Gastrocnemius medialis (tissue), 4 donors: ENCODE measurements at places on chromosomes 3 and 15. TPM values are rescaled to one million over a fixed set of nuclear protein-coding genes. Genes with fewer than 3 reads are reported as not detected.

GRCh38 chr3:161423911-161424522 is 52.7 kb upstream of the SPTSSB start:
- DNase-seq: no peak

- DNase-seq: no peak
These were observed 62.0 kb downstream of the MINDY4B start for GRCh38 chr3:150843241-150843640.

The ADAMTS7 gene
- total RNA-seq: 0.85 TPM

The PPP2R3A gene
- total RNA-seq: 30.3 TPM

DNA sequence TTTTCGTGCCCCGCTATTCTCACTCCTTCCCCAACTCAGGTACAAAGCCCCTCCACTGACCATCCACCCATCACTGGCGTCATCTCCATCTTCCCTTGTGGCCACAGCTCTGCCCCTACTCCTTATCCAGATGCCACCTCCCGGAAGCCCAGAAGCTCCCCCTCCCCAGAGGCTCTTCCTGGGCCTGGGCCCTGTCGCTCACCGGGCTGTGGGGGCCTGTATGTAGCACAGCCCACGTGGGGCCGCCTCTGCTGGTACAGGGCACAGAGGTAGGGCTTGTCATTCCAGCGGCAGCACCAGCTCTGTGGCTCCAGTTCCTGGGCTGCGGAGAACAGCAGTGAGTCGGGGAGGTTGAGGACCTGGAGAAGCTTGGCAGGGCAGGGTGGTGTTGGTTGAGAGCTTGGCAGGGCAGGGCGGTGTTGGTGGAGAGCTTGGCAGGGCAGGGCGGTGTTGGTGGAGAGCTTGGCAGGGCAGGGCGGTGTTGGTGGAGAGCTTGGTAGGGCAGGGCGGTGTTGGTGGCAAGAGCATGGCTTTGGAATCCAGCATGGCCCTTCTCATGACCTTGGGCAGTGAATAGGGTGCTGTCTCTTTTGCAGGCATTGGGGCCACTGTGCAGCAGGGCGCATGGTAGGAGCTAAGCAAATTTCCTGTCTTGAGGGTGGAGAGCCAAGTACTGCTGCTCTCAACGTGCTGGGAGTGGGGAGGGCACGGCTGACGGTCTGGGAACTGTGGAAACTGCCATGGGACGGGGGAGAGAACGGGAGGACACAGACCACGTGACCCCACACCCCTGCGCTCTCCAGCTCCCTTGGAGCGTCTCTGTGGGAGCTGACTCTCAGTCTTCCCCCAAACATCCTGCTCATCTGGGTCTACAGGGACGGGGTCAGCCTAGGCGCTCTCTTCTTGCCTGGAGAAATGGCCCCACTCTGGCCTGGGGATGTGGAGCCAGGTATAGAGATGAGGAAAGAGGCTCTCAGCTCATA is 43.4 kb downstream of the MUC20 start:
- no peak for DNase-seq

The C3orf80 gene
- not detected for total RNA-seq

- no peak for DNase-seq
These were observed 1235.5 kb downstream of the ROBO2 start for GRCh38 chr3:78275420-78275852.

DNA sequence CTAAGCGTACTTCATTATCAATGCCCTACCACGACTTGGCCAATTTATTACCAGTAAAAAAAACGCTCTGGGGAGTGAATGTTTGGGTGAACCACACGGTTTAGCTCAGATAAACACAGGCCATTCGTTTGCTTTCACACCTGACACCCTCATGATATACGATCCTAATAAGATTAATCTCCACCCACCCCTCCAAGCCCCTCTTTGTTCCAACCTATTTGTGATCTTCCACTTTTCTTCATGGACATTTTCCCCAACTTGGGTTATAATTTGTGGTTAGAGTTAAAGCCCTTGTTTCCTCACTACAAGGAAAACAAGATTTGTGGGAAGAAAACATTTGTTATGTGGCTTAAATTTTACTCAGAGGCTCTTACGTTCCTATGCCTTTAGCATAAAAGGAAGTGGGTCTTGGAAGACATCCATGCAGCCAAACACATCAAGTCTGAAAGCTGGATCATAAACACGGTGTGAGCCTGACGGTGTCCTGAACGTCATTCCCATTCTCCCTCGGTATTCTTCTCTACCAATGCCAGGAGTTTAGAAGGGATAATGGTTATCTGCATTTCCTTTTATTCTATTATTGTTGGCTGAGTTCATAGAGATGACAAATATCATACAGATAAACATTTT is 518.9 kb downstream of the NR2F2 start:
- no peak for DNase-seq

DNA sequence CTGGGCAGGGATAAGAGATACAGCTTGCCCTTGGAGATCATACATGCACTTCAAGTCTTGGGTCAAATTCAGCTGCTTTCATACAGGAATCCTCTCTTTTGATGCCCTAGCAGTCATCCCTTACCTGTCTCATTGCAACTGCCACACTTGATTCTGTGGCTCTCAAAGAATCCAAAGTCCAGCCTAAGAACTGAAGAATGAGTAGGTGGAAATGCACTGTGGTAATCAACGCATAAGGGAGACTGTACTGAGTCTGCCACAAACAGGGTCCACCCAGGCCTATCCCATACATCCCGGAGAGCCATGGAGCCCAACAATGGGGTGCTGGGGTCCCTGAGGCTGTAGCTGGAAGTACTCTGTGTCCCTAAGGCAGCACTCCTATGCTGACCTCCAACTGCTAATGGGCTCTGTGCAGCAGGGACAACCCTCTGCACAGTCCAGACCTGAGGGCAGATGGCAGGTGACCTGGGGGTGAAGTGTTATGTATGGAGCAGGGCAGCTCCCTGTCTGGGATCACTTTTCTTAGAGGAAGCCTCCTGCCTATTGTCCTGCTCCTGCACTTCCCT is 1.7 kb upstream of the VPS18 start:
- DNase-seq: no peak

- no peak for DNase-seq
These were observed 1132.5 kb downstream of the TUSC7 start for GRCh38 chr3:117842086-117842485.

The CCDC33 gene
- not detected for total RNA-seq

- DNase-seq: peak; percentile 57
These were observed at the start of gene PARP14 for GRCh38 chr3:122680475-122681283. Gene PARP14, plus strand, starts transcription at chr3:122680839. Its CDS starts 45 bp downstream, at chr3:122680884.

DNA sequence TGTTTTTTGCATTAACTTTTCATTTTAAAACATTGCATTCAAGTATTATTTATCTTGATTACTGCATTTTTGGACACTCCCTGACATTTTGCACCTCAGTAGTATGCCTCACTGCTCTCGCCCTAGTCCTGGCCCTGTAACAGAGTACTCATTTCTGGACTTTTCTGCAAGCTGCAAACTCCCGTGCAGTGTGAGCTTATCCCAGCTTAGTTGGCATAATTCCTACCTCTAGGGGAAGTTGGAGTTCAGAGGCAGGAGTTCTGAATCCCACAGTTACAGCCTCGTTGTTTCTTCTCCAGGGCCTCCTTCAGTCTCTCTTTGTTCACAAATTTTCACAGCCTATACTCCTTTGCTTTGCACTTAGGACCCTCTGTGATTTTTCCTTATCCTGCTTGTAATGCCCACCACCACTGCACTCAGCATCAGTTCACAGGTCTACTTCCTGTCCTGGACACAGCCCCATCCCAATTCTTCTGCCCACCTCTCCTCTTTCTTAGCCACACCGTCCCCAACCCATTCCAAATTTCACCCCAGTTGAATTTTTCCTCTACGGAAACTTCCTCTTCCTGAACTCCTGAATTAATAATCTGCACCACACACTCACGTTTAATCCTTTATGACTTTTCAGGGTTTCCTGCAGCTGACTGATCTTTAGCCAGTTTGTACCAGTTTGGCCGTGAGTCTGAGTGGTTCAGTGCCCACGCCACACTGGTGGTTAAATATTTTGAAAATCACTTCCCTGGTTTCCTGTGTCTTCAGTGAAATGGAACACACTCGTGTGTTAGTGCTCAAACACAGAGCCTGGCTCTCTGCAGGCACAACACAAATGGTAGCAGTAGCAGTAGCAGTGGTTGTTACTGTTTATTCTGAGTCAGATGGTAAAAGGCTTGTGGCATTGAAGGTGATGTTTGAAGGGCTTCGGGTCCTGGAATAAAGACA is 6.3 kb upstream of the CTSH start:
- no peak for DNase-seq

DNA sequence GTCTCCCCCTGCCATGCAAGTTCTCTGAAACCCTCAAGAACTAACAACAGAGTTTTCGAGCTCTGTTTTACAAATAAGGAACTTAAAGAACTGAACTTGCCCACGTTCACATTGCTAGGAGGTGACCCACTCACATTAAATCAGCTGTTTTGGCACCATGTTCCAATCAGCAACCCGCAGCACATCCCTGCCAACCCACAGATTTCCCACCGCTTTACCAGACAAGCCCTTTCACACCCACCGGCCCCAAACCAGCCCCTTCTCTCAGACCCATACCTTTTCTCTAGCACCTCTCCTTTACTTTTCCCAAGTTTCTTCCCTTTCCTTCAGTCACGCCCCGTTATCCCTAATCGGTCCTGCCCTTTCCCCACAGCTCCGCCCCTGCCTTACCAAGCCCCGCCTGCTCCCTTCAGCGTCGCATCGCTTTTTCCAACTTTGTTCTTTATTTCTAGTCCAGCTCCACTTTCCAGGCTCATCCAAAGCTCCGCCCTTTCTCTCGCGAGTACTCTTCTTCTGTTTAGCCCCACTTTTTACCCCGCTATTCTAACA is 804 bp upstream of the BRPF1 start:
- no peak for DNase-seq

DNA sequence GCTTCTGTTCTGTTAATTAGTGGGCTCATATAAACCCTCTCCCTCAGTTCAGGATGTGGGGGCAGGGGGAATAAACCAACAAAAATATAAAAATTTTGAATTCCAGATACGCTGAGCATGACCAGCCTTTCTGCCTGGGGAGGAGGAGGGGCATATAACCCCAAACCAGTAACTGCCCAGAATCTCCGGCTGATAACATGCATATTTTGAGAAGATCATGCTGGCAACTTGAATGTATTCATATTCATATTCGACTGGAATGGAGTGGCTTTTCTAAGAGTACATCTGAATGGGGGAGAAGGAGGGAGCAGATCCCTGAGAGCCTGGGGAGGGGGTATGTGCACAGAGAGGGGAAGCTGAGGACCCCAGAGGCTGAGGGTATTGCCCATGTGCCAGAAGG is 54.5 kb upstream of the LCTL start:
- no peak for DNase-seq

GRCh38 chr3:119990888-119991287 is 103.4 kb downstream of the GSK3B start:
- DNase-seq: no peak

- DNase-seq: no peak
These were observed 47.0 kb upstream of the SCAANT1 start for GRCh38 chr3:63959146-63959545.

The GNAT1 gene
- not detected for total RNA-seq

The CD200 gene
- total RNA-seq: 0.36 TPM

The DBR1 gene
- total RNA-seq: 22.2 TPM

DNA sequence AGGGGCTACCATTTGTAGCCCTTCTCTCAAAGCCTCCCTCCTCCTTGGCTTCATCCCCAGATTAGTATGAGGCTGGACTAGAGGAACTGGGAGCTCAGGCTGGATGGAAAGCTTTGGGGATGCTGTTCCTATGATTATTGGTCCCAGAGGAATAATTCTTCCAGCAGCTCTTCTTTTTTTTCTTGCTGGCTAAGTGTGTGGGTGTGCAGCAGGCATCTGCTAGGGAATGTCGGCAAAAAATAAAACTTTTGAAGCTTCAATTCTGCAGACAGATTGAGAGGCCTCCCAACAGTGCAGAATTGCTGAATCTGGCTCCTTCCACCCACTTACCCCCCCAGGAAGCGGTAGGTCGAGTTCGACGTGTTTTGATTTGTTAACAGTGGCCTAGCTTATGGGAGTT is 138.5 kb upstream of the ANKRD28 start:
- no peak for DNase-seq

The CALML4 gene
- 1.7 TPM for total RNA-seq

- DNase-seq: peak; percentile 12
These were observed 10.2 kb upstream of the KLF15 start for GRCh38 chr3:126367316-126367805.

- DNase-seq: no peak
These were observed 933 bp downstream of the DZIP1L start for GRCh38 chr3:138114431-138114918.

DNA sequence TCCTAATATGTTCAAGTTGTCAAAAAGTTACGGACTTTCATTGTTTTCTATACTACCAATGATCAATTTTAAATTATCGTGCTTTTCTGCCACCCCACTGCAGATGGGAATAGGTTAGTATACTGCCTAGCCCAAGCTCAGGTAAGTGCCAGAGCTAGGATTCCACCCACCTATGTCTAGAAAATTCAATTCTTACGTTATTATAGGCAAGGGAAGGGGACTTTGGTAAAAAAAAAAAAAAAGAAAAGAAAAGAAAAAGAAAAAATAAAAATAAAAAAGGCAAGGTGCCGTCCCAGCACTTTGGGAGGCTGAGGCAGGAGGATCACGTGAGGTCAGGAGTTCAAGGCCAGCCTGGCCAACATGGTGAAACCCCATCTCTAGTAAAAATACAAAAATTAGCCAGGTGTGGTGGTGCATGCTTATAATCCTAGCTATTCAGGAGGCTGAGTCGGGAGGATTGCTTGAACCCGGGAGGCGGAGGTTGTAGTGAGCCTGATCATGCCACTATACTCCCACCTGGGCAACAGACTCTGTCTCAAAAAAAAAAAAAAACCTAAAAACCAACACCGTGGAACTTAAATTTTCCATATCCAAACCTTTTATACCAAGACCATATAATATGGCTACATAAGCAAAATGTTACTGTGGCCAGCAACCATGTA is 1.3 kb downstream of the RPL22L1 start:
- no peak for DNase-seq

GRCh38 chr3:14808502-14809266 is 10.1 kb upstream of the FGD5 start:
- no peak for DNase-seq

The DZIP1L gene
- total RNA-seq: 1.6 TPM

GRCh38 chr15:85354461-85354860 is 25.9 kb upstream of the AKAP13 start:
- DNase-seq: no peak

DNA sequence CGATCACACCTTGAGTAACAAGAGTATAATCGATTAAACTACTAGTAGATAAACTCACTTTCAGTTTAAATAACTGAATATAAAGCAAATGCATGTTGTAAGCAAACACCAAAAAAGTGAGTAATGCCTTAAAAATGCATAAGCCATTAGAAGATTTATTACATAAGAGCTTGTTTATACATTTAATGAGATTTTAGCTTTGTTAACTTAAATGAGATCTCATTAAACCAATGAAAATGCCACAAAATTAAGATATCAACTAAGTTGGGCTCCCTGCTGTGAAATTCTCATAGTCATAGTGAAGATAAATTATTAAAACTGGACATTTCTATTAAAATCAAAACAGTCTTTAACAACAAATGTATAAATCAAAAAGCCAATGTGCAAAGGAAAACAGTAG is 701.2 kb downstream of the NLGN1 start:
- no peak for DNase-seq
